MCF 10A (cell line): ENCODE measurements at places on chromosomes 5 and 9. TPM values are rescaled to one million over a fixed set of nuclear protein-coding genes. Genes with fewer than 3 reads are reported as not detected.
A peak's percentile ranks its signal among the peaks of the same experiment; 100 is the strongest.

The TMC1 gene
- total RNA-seq: not detected in 2 replicates

The PRDM9 gene
- total RNA-seq: not detected in 2 replicates

The ADAMTS12 gene
- total RNA-seq: not detected in 2 replicates

The BAAT gene
- 0.14 and 0.15 TPM in 2 replicates for total RNA-seq

The SHC3 gene
- total RNA-seq: 0.02 and 0.32 TPM in 2 replicates

DNA sequence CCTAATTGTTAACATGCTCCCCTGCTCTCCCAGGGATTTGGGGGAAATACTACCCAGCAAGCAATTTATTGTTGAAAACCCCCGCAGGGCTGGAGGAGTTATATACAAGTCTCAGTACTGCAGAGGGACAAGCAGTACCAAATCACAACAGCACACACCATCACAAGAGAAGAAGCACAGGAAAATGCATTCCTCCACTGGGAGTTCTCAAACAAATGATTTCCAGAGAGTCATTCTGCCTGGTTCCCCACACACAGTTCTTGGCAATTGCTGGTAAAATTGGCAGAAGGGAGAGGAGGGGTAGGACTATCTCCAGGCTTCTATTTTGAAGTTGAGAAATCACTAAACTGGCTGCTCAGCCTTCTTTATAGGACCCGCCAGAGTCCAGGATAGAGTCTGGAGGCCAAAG is 16.8 kb downstream of the SIL1 start:
- no peak overlapping the region for H3K27ac ChIP-seq
- no peaks in the 10 kb centered on the region for H3K27me3 ChIP-seq
- peaks cover 12% of the 10 kb centered on the region for H3K36me3 ChIP-seq
- H3K4me1 ChIP-seq: peaks cover 54% of the 10 kb centered on the region
- H3K4me3 ChIP-seq: no peak overlapping the region

GRCh38 chr5:158051036-158051435 is 192.1 kb upstream of the CLINT1 start:
- H3K36me3 ChIP-seq: peaks cover 4% of the 10 kb centered on the region
- no peaks in the 10 kb centered on the region for H3K27me3 ChIP-seq
- H3K4me3 ChIP-seq: no peak overlapping the region
- H3K27ac ChIP-seq: no peak overlapping the region
- DNase-seq: peak; percentile 54

GRCh38 chr9:10045598-10045997 is 567.2 kb downstream of the PTPRD start:
- no peak overlapping the region for H3K27ac ChIP-seq
- peak; percentile 22 for DNase-seq
- H3K27me3 ChIP-seq: peaks cover 83% of the 10 kb centered on the region
- H3K36me3 ChIP-seq: no peaks in the 10 kb centered on the region
- no peaks in the 10 kb centered on the region for H3K4me1 ChIP-seq
- H3K4me3 ChIP-seq: no peak overlapping the region

- H3K27me3 ChIP-seq: peaks cover 25% of the 10 kb centered on the region
- H3K4me3 ChIP-seq: no peak overlapping the region
- no peak for DNase-seq
- H3K27ac ChIP-seq: no peak overlapping the region
- H3K4me1 ChIP-seq: peaks cover 6% of the 10 kb centered on the region
- peaks cover 7% of the 10 kb centered on the region for H3K36me3 ChIP-seq
These were observed 33.6 kb downstream of the NR2F1 start for GRCh38 chr5:93616538-93617174.

- no peak for DNase-seq
- H3K27me3 ChIP-seq: no peaks in the 10 kb centered on the region
- H3K4me3 ChIP-seq: no peak overlapping the region
- H3K36me3 ChIP-seq: no peaks in the 10 kb centered on the region
These were observed 52.5 kb downstream of the OXCT1 start for GRCh38 chr5:41817625-41818301.

DNA sequence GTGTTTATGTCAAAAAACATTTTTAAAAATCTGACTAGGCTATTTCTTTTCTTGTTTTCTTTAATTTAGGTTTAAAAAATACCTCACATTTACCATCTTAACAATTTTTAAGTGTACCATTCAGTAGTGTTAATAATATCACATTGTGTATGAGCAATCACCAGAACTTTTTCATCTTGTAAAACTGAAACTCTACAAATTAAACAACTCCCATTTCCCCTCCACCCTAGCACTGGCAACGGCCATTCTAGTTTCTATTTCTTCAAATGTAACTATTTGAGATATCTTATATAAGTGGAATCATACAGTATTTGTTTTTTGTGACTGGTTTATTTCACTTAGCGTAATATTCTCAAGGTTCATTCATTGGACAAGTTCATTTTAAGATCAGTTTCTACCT is 27.7 kb downstream of the PLCXD3 start:
- H3K36me3 ChIP-seq: no peaks in the 10 kb centered on the region
- H3K4me3 ChIP-seq: no peak overlapping the region
- no peaks in the 10 kb centered on the region for H3K4me1 ChIP-seq
- H3K27me3 ChIP-seq: no peaks in the 10 kb centered on the region

DNA sequence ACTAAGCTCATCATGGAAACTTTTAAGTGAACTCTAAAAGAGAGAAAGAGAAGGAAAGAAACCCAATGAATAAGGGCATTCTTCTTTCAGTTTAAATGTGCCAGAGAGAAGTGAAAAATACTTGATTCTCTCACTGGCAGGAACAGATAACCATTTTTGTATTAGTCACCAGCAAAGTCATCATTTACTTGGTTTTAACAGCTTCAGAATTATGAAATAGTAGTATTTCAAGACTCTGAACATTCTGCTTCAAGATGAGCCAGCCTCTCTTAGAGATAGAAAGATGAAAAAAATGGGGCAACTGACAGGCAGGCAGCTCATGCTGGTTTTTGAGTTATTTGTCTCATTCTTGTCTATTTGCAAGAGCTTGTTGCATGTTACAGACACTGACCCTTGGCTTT is 103.5 kb downstream of the GCNT1 start:
- H3K4me3 ChIP-seq: peak overlapping the region; percentile 23
- H3K27ac ChIP-seq: peak overlapping the region; percentile 57
- H3K36me3 ChIP-seq: no peaks in the 10 kb centered on the region
- peak; percentile 47 for DNase-seq
- H3K27me3 ChIP-seq: no peaks in the 10 kb centered on the region
- peaks cover 37% of the 10 kb centered on the region for H3K4me1 ChIP-seq

- no peak for DNase-seq
- H3K4me3 ChIP-seq: no peak overlapping the region
- H3K4me1 ChIP-seq: peaks cover 5% of the 10 kb centered on the region
- H3K27me3 ChIP-seq: no peaks in the 10 kb centered on the region
- no peak overlapping the region for H3K27ac ChIP-seq
These were observed 8.7 kb upstream of the GABRP start for GRCh38 chr5:170774831-170775230.

DNA sequence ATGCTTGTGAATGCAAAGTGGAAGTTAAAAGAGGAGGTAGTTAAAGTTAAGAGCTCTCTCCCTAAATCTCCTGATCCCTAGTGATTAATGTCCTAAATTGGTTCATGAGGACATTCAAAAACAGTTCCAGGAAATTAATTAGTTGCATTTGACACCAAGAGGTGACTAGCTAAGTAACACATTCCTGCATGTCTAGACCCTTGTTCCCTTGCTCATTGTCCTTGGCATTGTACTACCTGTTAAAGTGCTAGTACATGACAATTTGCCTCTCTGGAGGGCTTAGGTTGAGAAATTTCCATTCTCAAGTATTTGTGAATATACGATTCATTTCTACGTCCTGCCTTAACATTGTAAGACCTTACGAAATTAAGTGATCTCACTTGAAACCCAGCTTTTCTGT is 278.6 kb upstream of the CDH10 start:
- DNase-seq: no peak
- no peak overlapping the region for H3K4me3 ChIP-seq
- no peaks in the 10 kb centered on the region for H3K27me3 ChIP-seq
- no peaks in the 10 kb centered on the region for H3K4me1 ChIP-seq

GRCh38 chr5:168852329-168852728 is 273.2 kb upstream of the PANK3 start:
- H3K4me3 ChIP-seq: no peak overlapping the region
- peaks cover 44% of the 10 kb centered on the region for H3K27me3 ChIP-seq

DNA sequence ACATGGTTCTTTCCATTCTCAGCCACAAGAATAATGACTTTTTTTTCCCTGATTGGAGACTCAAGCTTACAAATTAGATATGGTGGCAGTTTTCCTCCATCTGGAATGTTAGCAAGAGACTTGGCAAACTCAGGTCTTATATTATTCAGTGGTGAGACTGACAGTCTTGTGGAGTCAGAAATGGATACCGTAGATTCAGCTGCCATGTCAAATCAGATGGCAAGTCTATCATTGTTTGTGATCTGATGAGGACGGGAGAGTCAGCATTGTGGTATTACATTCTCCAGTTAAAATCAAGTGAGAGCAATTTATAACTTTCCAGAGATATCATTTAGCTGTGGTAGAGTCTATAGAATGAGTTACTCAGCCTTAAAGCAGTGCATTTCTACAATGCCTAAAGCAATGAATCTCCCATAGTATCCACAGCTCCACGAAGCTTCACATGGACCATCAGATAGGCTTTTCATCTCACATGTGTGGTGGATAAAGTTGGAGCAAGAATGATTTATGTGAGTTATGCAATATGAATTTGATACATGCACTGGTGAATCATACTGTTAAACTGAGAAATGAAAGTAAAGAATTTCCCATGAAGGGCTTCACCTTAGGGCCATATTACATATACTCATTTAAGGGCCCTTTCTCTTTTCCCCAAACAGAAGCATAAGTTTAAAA is 430.6 kb downstream of the ZNF608 start:
- no peak overlapping the region for H3K4me3 ChIP-seq
- no peak overlapping the region for H3K27ac ChIP-seq
- H3K36me3 ChIP-seq: peaks cover 4% of the 10 kb centered on the region

GRCh38 chr9:1007312-1007711 is 30.9 kb downstream of the DMRT3 start:
- H3K27me3 ChIP-seq: no peaks in the 10 kb centered on the region
- no peak for DNase-seq
- H3K36me3 ChIP-seq: no peaks in the 10 kb centered on the region
- peaks cover 14% of the 10 kb centered on the region for H3K4me1 ChIP-seq

- no peak overlapping the region for H3K4me3 ChIP-seq
- peaks cover 62% of the 10 kb centered on the region for H3K36me3 ChIP-seq
- peaks cover 27% of the 10 kb centered on the region for H3K4me1 ChIP-seq
- no peak for DNase-seq
- no peaks in the 10 kb centered on the region for H3K27me3 ChIP-seq
These were observed 47.1 kb downstream of the EHMT1 start for GRCh38 chr9:137665697-137666512.
